ENCODE measurements at places on chromosomes 1 and 21. TPM values are rescaled to one million over a fixed set of nuclear protein-coding genes. Genes with fewer than 3 reads are reported as not detected.

- peak overlapping the region; percentile 79 for H3K27ac ChIP-seq
- peaks cover 5% of the 10 kb centered on the region for H3K36me3 ChIP-seq
- peaks cover 31% of the 10 kb centered on the region for H3K4me1 ChIP-seq
- no peaks in the 10 kb centered on the region for H3K27me3 ChIP-seq
Observed at GRCh38 chr1:16421201-16421600, 16.0 kb downstream of the SPATA21 start.

DNA sequence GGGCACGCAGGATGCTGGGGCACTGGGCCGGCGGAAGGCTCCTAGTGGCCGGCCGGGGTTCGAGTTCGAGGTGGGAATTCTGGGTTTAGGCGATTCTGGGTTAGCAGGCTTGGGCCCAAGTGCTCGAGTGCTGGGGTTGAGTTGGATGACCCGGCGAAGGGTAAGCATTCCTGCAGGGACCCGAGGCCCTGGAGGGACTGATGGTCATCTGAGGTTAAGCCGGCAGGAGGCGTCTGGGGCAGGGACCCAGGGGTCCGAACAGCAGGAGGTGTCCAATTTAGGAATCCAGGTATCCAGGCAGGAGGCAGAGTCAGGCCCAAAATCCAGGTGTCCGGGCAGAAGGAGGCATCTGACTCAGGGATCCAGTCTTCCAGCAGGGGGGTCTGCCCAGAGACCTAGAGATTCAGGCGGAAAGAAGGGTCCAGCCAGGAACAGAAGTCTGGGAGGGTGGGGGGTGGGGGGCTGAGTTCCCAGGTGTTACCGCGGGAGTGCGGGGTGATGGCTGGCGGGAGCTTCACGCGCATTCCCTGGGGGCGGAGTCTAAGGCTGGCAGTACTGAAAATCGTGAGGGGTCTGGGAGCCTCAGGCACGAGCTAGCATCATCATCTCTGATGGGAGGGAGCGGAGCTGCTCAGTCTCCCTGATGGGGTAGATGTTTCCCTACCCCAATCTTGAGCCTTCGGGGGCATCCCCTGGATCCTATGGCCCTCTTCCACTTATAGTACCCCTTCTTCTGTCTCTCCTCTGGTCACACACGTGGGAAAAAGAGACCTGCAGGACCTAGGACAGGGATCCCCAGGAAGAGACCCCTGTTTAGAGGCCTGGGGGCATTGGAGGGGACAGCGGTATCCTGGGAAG is 585 bp downstream of the GPR3 start:
- H3K4me3 ChIP-seq: peak overlapping the region; percentile 84
- H3K36me3 ChIP-seq: no peaks in the 10 kb centered on the region
- peaks cover 7% of the 10 kb centered on the region for H3K4me1 ChIP-seq
- no peak for DNase-seq
- H3K27me3 ChIP-seq: peaks cover 3% of the 10 kb centered on the region
- H3K27ac ChIP-seq: peak overlapping the region; percentile 65

The SPSB1 gene
- 0.37 TPM for total RNA-seq

DNA sequence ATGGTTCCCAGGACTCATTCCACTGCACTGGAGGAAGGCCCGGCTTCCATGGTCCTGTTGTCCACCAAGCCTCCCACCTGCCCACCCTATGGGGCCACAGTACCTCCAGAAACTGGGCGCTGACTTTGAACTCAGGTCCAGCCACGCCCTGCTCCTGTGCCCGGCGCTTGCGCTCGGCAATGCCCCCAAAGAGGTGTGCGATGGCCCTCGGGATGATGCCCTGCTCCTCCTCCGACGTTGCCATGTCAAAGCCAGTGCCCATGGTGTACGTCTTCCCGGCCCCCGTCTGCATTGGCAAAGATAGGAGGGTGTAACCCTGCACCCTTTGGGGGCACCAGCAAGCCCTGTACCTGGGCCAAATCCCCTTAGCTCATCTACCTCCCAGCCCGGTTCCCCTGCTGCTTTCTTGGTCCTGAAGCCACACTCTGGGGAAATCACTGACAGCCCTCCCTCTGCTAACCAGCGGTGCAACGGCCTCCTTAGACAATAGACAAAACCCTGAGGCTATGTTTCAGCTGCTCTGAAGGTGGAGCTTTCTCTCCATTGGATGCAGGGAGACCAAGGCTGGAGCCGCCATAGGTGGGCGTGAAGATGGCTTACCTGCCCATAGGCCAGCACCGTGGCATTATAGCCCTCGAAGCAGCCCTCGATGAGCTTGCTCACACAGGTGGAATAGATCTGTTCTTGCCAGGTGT is 14.7 kb downstream of the KIF21B start:
- DNase-seq: no peak
- peaks cover 39% of the 10 kb centered on the region for H3K4me1 ChIP-seq
- no peaks in the 10 kb centered on the region for H3K27me3 ChIP-seq
- no peak overlapping the region for H3K4me3 ChIP-seq
- no peak overlapping the region for H3K27ac ChIP-seq
- H3K36me3 ChIP-seq: peaks cover 8% of the 10 kb centered on the region
